ENCODE measurements at places on chromosomes 5 and 9.

GRCh38 chr5:74352256-74352655, 288.3 kb downstream of the ENC1 start:
- DNase-seq: no peak

GRCh38 chr9:111759762-111760639, 34.7 kb downstream of the SHOC1 start:
- DNase-seq: no peak

- no peak for DNase-seq
These were observed 40.4 kb upstream of the HSPB3 start for GRCh38 chr5:54415147-54415546.

- no peak for DNase-seq
These were observed 21.2 kb upstream of the ROPN1L start for GRCh38 chr5:10420468-10420867.

DNA sequence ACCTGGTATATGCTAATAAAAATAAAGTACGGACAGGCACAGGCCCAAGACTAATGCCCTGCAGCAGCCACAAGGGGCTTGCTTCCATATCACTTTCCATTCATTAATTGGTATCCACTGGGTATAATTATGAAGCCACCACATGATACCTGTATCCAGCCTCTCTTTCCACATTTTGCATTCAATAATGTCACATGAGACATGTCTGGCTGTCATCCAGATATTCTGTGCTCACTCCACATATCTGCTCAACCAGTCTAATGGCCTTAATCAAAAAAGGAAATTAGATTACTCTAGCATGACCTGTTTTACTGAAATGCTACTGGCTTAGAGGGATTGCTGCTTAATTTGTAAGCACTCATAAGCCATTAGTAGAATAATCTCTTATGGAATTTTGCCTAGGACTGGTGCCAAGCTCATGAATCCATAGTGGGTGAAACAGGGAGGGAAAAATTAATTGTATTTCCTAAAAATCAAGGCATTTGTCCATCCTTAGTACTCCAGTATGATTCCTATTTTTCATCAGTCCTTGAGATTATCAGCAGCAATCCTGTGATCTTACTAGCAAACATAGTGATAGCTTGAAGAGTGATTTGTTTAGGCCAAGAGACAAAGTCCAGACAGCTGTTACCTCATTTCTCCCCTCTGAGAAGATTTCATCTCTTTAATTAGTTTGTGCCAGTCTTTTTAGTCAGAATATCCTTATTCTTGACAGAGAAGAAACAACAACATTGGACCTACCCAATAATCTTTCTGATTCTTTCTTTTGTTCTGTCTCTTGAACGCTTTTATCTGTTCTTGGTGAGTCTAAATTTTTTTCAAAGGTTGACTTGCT, 119.2 kb upstream of the ABCA1 start:
- DNase-seq: no peak
